PC-3 (cell line): ENCODE measurements at places on chromosomes 7 and 10. TPM values are rescaled to one million over a fixed set of nuclear protein-coding genes. Genes with fewer than 3 reads are reported as not detected.
A peak's percentile ranks its signal among the peaks of the same experiment; 100 is the strongest.

Gene TMEM213
- not detected in 2 replicates for total RNA-seq

Gene RPEL1
- not detected in 2 replicates for total RNA-seq

- no peaks in the 10 kb centered on the region for H3K27me3 ChIP-seq
- peaks cover 8% of the 10 kb centered on the region for H3K36me3 ChIP-seq
- H3K4me3 ChIP-seq = peak overlapping the region; percentile 99
- peaks cover 4% of the 10 kb centered on the region; the same call in 1 of the 2 replicates for H3K4me1 ChIP-seq
- peak overlapping the region; percentile 80 for H3K27ac ChIP-seq
These were observed 1.1 kb downstream of the RRP12 start for GRCh38 chr10:97399843-97400545.

DNA sequence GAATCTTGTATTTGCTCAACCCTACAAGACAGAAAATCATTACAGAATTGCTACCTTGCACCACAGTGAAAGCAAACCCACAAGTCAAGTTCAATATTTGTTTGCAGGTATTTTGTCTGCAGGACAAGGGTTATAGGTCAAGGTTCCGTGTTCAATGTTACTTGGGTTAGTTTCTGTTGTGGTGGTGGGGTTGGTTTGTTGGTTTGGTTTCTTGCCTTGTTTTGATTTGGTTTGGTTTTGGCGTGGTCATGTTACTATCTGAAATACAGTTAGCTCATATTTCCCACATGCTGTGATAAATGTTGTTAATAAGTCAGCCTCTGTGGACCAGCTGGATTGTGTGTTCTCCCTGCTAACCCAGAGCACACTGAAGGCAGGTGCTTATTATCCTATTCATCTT lies 75.6 kb upstream of the INSIG1 start:
- H3K4me1 ChIP-seq = peaks cover 9% of the 10 kb centered on the region; the same call in 1 of the 2 replicates
- no peak overlapping the region for H3K27ac ChIP-seq
- DNase-seq = no peak
- no peaks in the 10 kb centered on the region for H3K27me3 ChIP-seq
- no peak overlapping the region for H3K4me3 ChIP-seq
- H3K36me3 ChIP-seq = no peaks in the 10 kb centered on the region

DNA sequence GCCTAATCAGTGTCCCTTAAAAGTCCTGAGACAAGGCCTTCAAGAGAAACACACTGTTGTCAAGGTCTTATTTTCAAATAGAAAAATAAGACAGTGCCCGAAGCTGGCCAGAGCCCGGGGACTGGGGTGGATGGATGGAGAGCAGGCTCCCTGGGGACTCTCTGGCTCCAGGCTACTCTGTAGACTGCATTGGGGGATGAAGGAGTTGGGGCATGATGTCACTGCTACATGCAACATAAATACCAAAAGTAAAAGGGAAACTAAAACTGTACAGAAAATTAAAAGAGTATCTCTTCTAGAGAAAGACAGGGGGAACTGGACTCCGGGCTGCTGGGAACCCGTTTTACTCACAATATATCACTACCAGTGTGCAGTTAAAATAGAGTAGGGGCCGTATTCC lies 629.8 kb downstream of the KCNMA1 start:
- DNase-seq = no peak
- H3K36me3 ChIP-seq = peaks cover 5% of the 10 kb centered on the region; the same call in 1 of the 2 replicates
- peaks cover 4% of the 10 kb centered on the region; the same call in 1 of the 2 replicates for H3K4me1 ChIP-seq

Gene COPS6
- 95.7 and 110 TPM in 2 replicates for total RNA-seq

DNA sequence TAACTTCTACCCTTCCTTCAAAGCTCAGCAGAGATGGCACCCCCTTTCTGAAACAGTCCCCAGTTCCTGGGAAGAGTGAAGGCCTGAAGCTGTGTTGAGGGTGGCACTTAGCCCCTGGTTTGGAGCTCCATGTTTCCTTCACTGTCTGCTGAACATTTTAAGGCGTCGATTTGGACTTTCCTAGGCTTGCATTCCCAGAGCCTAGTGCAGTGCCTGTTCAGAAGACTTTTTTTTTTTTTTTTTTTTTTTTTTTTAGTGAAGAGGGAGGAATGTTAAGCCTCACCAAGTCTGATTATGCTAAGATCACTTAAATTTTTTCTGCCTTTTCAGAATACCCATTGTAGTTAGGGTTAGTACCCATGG lies 97.0 kb downstream of the PFKFB3 start:
- peaks cover 29% of the 10 kb centered on the region for H3K4me1 ChIP-seq
- no peaks in the 10 kb centered on the region for H3K36me3 ChIP-seq
- H3K4me3 ChIP-seq = no peak overlapping the region

- H3K4me1 ChIP-seq = peaks cover 30% of the 10 kb centered on the region
- DNase-seq = no peak
- peak within 1 kb of the TSS; percentile 96 for H3K4me3 ChIP-seq
- H3K27ac ChIP-seq = peak within 1 kb of the TSS; percentile 98
These were observed at the start of gene KLF6 for GRCh38 chr10:3784510-3785250. Gene KLF6, minus strand, starts transcription at chr10:3785209. Its CDS starts 195 bp downstream, at chr10:3785014.

GRCh38 chr10:30026578-30026977 lies 32.8 kb downstream of the JCAD start:
- no peaks in the 10 kb centered on the region for H3K36me3 ChIP-seq
- DNase-seq = no peak
- H3K4me1 ChIP-seq = no peaks in the 10 kb centered on the region
- no peaks in the 10 kb centered on the region for H3K27me3 ChIP-seq
- H3K27ac ChIP-seq = no peak overlapping the region

DNA sequence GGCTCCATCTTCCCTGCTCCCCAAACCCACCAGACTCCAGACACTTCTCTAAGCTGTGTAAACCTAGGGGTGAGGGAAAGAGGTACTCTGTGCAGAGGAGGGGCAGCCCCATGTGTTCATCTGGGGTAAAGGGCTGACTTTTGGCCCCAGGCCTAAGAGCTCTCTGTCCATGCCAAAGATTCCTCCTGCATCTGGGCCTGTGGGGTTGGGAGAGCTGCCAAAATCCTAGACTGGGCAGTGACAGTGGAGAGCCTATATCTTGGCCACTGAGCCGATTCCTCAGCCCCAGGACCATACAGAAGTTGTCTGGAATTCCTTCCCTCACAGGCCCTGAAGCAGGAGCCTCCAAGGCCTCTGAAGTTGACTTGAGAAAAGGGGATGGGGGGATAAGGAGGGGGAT lies 25.3 kb upstream of the LEP start:
- no peaks in the 10 kb centered on the region for H3K36me3 ChIP-seq
- no peak overlapping the region for H3K4me3 ChIP-seq
- H3K27me3 ChIP-seq = no peaks in the 10 kb centered on the region; the same call in 1 of the 2 replicates

GRCh38 chr7:64744680-64745079 lies 49.5 kb upstream of the ZNF138 start:
- no peak overlapping the region for H3K4me3 ChIP-seq
- no peak overlapping the region for H3K27ac ChIP-seq
- no peaks in the 10 kb centered on the region for H3K4me1 ChIP-seq
- H3K27me3 ChIP-seq = no peaks in the 10 kb centered on the region
- DNase-seq = no peak

- H3K36me3 ChIP-seq = no peaks in the 10 kb centered on the region
- H3K27me3 ChIP-seq = peaks cover 18% of the 10 kb centered on the region
- H3K4me3 ChIP-seq = no peak overlapping the region
- no peak overlapping the region for H3K27ac ChIP-seq
- peaks cover 2% of the 10 kb centered on the region for H3K4me1 ChIP-seq
These were observed 407 bp downstream of the ELN start for GRCh38 chr7:74028321-74028838.

Gene GDF10
- total RNA-seq = not detected in 2 replicates

Gene PAX4
- total RNA-seq = not detected in 2 replicates

GRCh38 chr10:86509145-86509544 lies 12.4 kb downstream of the WAPL start:
- no peak for DNase-seq
- H3K27ac ChIP-seq = no peak overlapping the region
- H3K36me3 ChIP-seq = peaks cover 3% of the 10 kb centered on the region; the same call in 1 of the 2 replicates
- H3K4me3 ChIP-seq = no peak overlapping the region
- no peaks in the 10 kb centered on the region for H3K4me1 ChIP-seq
- no peaks in the 10 kb centered on the region for H3K27me3 ChIP-seq

DNA sequence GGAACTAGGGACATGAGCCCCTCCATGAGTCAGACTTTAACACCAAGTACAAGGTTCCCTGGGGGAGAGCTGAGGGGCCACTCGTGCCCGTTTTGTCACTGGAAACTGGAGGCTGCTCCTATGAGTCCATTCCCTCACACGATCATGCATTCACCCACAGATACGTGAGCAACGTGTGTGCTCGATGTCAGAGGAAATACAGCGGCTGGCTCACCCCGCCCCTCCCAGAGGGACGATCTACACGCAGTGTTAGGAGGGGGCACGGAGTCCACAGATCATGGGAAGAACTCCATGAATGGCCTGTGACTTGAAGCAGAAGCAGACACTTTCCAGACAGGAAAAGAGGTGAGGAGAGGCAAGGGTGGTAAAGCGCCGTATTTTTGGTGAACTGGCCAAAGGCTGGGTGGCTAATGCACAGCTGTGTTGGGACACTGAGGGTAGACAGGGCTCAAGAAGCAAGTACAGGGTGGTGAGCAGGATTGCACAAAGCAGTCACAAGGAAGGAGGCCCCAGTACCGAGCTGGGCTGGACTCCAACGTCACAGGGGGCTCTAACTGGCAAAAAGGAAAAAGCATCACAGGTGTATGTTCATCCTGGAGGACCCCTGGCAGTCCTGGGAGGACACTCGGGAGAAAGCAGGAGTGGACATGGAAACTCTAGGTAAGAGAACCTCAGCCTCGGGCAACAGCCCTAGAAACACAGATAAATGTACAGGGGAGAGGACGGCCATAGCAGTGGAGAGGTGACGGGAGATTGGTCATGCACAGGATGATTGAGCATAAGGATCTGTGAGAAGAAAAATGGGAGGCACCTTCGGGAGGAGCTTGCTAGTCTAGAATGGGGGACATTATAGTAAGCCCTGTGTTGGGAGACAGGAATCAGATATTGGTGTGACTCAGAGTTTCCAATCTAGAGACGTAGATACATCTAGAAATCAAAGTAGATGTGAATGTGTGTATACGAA lies 41.2 kb downstream of the TNS3 start:
- DNase-seq = no peak
- H3K36me3 ChIP-seq = no peaks in the 10 kb centered on the region
- no peak overlapping the region for H3K4me3 ChIP-seq

GRCh38 chr7:150378115-150378852 lies 846 bp upstream of the ZNF775 start:
- no peaks in the 10 kb centered on the region for H3K27me3 ChIP-seq
- peak overlapping the region; percentile 89 for H3K4me3 ChIP-seq
- DNase-seq = peak; percentile 54
- H3K36me3 ChIP-seq = no peaks in the 10 kb centered on the region
- H3K4me1 ChIP-seq = peaks cover 18% of the 10 kb centered on the region

Gene HEPACAM2
- total RNA-seq = not detected in 2 replicates

Gene RNF32
- total RNA-seq = 1.7 and 2.2 TPM in 2 replicates

GRCh38 chr10:128429835-128430513 lies 303.8 kb upstream of the MKI67 start:
- no peak overlapping the region for H3K27ac ChIP-seq
- H3K4me3 ChIP-seq = no peak overlapping the region
- no peak for DNase-seq
- H3K36me3 ChIP-seq = no peaks in the 10 kb centered on the region
- H3K27me3 ChIP-seq = peaks cover 3% of the 10 kb centered on the region; the same call in 1 of the 2 replicates
- H3K4me1 ChIP-seq = no peaks in the 10 kb centered on the region

DNA sequence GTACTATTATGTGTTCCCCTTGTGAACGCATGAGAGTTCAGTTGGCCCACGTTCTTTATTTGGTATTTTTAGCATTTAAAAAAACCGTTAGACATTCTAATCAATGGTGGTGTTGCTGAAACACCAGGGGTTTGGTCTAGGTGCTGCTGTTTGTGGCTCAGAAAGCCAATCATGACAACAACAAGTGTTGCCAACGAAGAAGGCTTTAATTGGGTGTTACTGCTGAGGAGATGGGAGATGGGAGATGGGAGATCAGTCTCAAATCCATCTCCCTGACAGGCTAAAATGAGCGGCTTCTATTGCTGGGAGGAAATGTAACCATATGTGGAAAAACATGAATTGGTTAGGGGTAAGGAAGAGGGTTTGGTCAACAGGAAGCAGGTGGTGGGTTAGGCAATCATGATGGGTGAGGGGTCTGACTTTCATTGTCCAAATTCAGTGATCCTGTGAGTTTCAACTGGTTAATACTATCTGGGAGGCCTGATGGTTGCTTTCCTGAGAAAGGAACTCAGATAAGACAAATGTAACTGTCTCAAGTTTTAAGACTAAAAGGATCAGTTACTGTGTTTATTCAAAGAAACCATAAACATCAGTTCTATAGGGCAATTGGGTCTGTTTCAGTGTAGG lies 4.6 kb upstream of the ZNF425 start:
- DNase-seq = no peak
- H3K27me3 ChIP-seq = no peaks in the 10 kb centered on the region
- H3K4me1 ChIP-seq = no peaks in the 10 kb centered on the region; the same call in 1 of the 2 replicates
- H3K4me3 ChIP-seq = no peak overlapping the region
- no peak overlapping the region for H3K27ac ChIP-seq

Gene C10orf105
- not detected in 2 replicates for total RNA-seq

DNA sequence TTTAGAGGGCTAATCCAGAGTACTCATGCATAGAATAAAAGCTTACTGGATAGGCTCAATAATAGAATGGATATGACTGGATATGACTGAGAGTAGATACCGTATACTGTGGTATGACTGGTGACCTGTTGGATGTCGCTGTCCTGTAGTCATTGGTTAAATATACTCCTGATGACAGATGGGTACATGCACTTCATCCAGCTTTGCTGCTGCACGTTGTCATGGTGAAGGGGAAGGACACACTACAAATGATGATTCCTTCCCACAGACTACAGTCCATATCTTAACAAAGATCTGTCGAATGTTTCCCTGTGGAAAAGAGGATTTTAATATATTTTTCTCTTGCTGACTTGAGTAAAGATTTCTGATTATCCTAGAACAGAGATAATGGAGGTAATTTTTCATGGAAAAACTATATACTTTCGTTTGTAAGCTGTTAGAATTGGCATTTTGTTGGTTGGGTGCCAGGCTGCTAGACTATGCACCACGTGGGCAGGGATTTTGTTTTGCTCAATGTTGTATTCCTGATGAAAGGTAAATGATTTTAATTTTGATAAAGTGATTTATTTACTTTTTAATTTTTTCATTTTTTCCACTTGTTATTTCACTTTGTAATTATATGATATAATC lies 97.3 kb downstream of the PPP1R9A start:
- H3K27ac ChIP-seq = no peak overlapping the region
- H3K27me3 ChIP-seq = no peaks in the 10 kb centered on the region
- no peaks in the 10 kb centered on the region for H3K4me1 ChIP-seq
- H3K4me3 ChIP-seq = no peak overlapping the region

DNA sequence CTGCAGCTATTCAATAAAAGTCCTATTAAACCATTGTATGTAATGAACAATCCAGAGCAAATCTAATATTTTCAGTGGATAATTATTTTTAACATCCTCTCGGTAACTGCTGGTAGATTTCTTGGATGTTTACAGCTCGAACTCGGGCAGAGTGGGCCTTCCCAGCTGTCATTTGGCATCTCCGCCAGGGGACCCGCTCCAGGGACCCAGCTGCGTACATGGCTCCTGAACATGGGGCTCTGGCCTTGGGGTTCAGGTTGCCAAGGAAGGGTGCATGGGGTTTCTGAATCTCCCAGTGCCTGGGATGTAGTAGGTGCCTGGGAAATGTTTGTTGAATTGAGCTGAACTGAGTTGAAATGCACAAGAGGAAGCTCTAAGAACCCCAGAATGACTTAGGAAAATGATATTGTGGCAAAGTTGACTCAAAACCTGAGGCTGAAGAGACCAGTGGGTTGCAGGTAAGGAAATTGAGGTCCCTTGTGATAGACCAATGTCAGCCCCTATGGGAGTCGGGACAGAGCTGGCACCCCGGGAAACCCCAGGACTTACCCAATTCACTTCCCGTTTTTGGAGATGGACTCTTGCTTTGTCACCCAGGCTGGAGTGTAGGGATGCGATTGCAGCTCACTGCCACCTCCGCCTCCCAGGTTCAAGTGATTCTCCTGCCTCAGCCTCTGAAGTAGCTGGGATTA lies 228.4 kb downstream of the CUX1 start:
- no peaks in the 10 kb centered on the region for H3K27me3 ChIP-seq
- no peak overlapping the region for H3K4me3 ChIP-seq
- H3K36me3 ChIP-seq = no peaks in the 10 kb centered on the region
- no peak for DNase-seq
- peaks cover 11% of the 10 kb centered on the region for H3K4me1 ChIP-seq
- H3K27ac ChIP-seq = no peak overlapping the region
